ENCODE measurements at places on chromosomes 12 and 14.
A peak's percentile ranks its signal among the peaks of the same experiment; 100 is the strongest.

DNA sequence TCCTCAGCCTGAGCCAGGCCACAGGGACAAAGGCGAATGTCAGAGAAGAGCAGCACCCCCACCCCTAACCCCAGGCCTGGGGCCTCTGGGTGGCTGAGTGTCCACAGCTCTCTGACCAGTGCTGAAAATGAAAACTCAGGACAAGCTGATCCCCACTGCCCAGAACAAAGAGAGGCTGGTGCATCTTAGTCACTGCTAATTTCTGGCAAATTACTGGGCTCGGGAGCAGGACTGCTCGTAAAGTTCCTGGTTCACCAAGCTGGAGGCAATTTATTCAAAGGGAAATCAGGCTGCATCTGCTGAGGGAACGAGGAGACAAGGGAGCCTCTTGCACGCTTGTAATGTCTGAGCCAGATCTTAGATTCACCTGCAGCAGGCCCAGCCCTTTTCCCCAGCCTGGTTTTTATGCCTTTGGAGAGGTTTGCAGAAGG, 43.2 kb downstream of the CALM1 start:
- no peak for DNase-seq

- no peak for DNase-seq
Observed at GRCh38 chr12:130961921-130962451, 8.3 kb downstream of the ADGRD1 start.

DNA sequence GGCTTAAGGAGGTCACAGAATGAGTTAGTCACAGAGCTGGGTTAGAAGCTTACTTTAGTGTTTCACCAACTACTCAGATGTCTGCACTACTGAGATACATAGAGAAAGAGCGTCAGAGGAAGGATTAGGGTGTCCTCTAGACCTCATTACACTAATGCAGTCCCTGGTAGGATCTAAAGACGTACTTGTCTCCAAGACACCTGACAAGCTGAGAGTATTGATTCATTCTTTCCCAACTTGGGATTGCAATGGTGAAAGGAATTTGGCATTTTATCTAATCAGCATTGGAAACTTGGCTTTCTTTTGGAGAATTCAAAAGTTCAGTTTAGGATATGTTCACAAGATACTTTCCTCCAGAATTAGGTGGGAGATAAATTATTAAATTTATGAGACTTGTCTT, 402.1 kb downstream of the ZFP36L1 start:
- DNase-seq = no peak

DNA sequence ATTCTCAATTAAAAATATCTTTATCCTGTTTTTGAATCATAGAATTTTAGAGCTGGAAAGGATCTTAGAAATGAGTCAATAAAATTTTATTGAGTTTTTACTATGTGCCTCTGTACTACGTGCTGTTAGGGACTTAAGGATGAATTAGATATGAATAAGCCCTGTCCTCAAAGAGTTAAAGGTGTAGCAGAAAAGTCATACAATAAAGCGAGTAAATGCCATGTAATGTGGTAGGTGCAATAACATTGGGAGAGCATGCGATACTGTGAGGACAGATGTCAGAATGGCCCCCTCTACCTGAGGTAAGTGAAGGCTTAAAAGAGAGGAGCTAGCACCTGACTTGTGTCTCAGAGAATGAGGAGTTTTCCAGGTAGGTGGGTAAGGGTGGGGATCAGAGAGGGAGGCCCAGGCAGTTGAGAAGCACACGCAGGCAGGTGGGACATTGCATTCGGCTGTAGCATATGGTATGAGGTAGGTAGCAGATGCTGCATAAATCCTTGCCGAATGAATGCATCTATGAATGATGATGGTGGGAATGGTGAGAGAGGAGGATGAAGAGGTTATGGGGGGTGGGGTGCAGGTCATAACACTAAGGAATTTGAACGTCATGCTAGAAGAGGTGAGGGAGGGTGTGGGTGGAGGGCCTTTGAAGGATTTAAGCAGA, 35.4 kb upstream of the ATP23 start:
- DNase-seq = no peak

- peak; percentile 21 for DNase-seq
Observed at GRCh38 chr14:95460647-95461478, 55.6 kb downstream of the SYNE3 start.

DNA sequence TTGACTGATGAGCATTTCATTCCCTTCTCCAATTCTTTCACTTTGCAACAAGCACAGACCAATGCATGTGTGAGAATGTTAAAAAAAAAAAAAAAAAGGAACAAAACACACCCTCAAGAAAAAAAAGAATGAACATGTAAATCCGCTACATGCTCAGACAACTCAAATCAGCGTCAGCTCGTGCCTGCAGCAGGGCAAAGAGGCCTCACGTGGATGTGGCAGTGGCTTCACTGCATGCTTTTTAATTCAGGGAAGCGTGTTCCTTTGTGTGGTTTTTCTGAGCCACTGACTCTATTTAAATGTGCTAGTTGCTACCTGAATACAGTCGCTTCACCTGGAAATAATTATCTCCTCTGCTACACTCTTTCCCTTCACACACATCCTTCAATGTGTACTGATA, 55.1 kb downstream of the PPP1R36 start:
- no peak for DNase-seq

DNA sequence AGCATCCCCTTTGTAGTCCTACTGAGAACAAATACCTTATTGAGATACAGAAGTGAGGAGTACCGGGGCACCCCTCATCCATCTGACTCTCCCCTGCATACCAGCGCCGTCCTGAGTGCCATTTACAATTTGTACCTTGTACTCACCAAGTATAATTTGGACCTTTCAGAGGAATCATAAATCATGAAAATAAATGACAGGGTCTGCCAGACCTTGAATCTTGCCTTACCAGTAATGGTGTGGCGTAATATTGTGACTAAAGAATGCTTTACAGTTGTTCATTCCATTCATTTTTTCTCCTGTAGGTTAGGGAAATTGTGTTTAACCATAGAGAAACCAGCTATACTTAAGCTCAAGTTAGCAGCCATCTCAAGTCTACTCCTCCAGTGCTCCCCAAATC, 243.7 kb upstream of the RGS6 start:
- DNase-seq = no peak

DNA sequence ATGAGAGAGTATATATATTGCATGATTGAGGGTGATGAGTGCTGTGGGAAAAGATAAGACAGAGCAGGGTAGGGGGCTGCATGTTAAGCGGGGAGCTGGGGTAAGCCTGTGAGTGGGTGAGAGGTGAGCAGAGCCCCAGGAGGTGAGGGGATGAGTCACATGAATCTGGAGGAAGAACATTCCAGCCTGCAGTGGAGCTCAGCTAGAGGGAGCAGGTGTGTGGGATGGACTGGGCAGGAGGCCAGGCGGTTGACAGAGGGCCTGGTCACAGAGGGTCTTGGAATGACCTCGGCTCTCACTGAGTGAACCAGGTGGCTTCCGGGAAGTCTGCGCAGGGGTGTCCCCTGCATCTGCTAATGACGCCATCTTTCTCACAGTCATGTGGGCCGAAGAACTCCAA, 44.4 kb downstream of the GIT2 start:
- DNase-seq = peak; percentile 27

GRCh38 chr14:64649383-64649998, 54.7 kb upstream of the PLEKHG3 start:
- no peak for DNase-seq

- no peak for DNase-seq
Observed at GRCh38 chr14:73142216-73142615, 5.9 kb downstream of the PSEN1 start.

All from fibroblast of skin of left biceps (primary cell).